GM19239 (cell line): ENCODE measurements at places on chromosomes 11 and 22.

DNA sequence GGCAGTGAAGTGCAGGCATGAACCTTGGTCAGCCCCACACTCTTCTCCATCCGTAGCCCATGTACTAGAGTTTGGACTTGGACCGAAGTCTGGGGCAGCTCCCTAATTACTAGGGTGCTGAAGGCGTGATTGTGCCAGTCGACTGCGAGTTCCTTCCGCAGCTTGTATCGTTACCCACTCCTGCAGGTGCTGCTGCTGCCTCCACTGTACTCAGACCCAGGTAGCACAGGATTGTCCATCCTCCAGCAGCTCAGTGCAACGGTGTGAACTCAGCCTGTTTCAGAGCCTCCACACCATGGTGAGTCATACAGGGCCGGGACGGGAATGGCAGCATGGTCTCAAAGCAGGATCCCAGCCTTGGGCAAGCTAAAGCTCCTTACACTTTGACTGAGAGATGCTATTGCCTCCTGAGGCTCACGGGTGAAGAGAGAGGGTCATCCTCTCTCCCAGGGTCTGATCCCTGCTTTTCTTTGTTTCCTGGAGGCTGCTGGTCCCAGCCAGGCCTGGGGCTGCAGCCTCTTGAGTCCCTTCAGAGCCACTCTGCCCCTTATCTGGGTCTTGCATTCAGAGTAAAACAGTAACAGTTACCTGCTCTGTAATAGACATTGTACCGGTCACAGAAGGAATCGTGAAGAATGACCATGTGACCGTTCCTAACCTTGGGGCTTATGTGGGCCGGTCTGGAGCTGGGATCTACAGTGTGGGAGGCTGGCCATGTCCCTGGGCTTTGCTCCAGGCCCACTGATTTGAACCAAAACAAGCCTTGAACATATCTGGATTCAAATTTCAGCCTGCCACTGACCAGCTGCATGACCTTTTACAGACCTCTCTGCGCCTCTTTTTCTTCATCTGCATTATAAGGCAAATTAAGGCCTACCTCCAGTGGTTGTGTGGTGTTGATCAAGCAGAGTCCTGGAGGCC is 1.7 kb downstream of the TKFC start:
- no peak for DNase-seq

- DNase-seq, result no peak
Observed at GRCh38 chr11:111231836-111232235, 13.7 kb upstream of the POU2AF2 start.

- DNase-seq, result no peak
Observed at GRCh38 chr11:96215826-96216225, 127.2 kb downstream of the MAML2 start.

- no peak for DNase-seq
Observed at GRCh38 chr11:22347857-22348487, 9.8 kb downstream of the SLC17A6 start.

DNA sequence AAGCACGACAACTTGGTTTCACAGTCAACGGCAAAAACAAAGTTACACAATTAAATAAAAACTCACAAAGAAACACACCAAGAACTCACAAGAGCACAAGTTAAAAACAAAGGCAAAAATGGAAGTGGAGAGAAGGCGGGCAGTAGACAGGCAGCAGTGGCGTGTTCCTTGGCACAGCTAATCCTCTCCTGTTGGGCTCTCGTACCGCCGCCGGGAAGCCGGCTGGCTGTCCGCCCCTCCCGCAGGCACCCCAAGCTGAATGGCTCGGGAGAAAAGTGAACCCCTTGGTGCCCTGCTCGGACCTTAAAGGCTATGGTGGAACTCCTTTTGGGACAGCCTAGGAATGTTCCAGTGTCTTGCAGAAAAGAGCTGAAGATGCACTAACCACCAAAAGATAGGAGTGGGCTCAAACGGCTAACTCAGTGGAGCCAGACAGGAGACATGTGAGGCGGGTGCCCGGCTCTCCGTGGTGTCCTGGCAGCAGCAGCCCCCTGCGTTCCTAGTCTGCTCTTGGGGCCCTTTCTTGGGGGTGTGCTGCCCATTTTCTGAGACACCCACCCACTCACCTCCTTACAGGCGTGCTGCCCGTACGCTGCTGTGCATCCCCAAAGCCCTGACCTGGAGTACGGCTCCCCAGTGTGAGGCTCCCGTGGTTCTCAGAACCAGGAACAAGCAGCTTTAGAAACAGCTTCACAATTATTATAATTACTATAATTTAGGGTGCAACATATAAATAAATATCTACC is 86.1 kb upstream of the BID start:
- no peak for DNase-seq

GRCh38 chr11:75337195-75337654 is 14.2 kb downstream of the ARRB1 start:
- DNase-seq, result no peak

DNA sequence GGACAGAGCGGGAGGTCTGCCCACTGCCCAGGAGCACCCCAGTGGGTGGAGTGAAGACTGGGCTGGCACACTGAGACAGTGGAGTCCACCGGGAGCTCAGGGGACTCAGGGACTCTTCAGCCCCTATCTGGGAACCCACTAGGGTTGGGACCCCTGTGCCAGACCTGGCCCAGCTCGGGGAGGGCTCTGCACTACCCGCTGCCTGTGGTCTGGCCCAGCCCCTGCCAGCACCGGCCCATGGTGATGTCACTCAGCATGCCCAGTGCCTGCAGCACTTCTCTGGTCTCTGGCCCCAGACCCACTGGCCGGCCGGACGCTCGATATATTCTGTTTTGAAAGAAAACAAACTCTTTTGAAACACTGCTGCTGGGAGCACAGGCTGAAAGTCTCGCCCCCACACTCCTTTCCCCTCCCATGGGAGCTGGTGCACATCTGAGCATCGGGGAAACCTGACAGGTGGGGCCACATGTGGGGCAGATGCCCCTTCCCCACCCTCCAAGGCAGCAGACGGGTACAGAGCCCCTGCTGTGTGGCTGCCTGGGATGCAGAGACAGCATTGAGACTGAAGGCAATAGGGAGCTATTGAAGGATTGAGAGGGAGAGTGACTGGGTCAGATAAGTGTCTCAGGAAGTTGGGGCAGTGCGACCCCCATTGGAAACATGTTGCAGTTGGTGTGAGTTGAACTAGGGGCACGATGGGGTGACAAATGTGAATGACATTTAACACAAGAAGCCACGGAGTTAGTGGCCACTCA is 62.9 kb downstream of the MYEOV start:
- DNase-seq, result no peak

GRCh38 chr11:34234086-34234740 is 123.6 kb downstream of the ABTB2 start:
- no peak for DNase-seq

DNA sequence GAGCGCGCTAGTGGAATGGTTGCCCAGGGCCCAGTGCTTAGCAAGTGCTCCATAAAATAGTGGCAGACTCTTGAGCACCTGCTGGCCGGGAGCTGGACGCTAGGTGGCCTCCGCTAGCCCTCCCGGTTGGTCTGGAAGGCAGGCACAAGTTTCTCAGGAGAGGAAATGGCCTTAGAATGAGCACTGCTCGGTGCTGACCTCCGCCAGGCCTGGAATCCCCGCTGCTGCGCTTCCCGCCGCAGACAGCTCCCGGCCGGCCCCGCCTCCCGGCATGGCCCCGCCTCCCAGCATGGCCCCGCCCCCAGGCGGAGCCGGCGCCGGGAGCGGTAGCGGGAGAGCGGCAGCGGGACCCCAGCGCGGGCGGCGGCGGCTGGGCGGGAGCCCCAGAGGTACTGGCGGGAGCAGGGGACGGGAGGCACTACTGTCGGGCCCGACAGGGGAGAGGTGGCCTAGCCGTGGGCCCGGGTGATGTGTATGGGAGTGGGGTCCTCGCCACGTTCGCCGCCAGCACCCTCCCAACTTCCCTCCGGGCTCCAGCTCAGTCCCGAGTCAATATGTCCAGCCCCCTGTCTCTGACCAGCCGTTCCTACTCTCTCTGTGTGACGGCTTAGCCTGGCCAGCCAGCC is at the start of gene SIPA1:
TSS of gene SIPA1 (plus strand) at position 308 of the 626 bp plus-strand sequence. CDS start 2,821 bp downstream, outside the sequence.
- DNase-seq, result peak; percentile 87

GRCh38 chr11:69388661-69389060 is 92.8 kb upstream of the LINC01488 start:
- DNase-seq, result no peak

GRCh38 chr11:122186439-122187080 is 70.5 kb upstream of the BLID start:
- DNase-seq, result no peak

GRCh38 chr11:66717925-66718319 is 11.1 kb downstream of the SPTBN2 start:
- DNase-seq, result no peak

DNA sequence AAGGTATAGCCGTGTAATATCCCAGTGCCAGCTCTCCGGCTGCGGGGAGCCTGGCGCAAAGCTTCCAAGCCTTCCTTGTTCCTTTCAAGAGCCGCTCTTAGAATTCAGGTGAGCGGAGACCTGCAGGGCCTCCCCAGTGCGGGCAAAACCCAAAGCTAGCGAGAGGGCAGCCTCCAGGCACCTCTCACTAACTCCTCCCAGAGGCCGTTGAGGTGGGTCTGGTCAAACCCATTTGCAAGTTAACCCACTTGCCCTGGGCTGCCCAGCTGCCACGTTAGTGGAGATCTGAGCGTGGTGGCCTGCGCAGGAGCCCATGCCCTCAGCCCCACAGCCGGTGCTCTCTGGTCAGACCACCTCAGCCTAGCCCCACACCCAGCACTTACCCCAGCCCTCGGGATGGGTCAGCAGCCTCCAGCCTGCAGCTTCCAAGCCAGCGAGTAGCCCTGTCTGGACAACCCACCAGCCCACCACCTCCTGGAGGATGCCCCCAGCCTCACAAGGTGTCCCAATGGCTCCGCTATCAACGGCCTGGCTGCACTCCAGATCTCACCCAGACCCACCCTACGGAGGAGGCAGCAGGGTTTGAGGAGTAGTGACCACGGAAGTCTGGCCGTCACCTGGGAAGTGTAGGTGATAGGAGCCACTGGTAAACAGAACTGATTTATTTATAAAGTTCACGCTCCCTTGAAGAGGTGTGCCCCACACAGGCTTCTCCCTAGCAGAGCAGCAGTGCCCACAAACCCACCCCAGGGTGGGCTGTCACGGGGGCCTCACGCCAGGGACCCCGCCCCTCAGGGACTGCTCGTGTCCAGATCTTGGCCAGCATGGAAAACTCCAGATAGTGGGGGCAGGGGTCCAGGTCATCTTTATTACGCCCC is 2.3 kb downstream of the ASCL2 start:
- no peak for DNase-seq

DNA sequence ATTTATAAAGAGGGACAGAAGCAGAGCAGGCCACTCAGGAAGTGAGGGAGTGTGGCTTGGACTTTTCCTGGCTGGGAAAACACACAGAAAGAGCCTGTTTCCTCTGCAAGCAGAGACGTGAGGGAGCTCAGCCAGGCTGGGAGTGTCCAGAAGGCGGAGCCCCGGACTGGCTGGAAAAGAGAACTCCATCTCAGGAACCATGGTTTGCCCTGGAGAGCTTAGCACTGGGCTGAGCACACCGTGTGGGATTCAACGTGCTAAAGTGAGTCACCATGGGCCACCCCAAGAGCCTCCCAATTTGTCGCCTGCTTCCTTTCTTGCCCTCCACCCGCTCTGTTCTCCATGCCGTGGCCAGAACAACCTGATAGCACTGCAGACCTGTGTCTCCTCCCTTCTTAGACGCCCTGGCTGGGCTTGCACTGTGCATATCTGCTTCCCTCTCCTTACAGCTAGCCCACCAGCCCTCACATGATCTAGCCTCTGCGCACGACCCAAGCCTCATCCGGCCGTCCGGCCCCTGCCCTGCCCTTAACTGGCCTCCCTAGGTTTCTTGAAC is 51.8 kb downstream of the GALNT18 start:
- DNase-seq, result no peak

- DNase-seq, result no peak
Observed at GRCh38 chr11:3132831-3133260, 32.3 kb downstream of the OSBPL5 start.

- DNase-seq, result no peak
Observed at GRCh38 chr11:87039371-87039770, 1.6 kb downstream of the TMEM135 start.

DNA sequence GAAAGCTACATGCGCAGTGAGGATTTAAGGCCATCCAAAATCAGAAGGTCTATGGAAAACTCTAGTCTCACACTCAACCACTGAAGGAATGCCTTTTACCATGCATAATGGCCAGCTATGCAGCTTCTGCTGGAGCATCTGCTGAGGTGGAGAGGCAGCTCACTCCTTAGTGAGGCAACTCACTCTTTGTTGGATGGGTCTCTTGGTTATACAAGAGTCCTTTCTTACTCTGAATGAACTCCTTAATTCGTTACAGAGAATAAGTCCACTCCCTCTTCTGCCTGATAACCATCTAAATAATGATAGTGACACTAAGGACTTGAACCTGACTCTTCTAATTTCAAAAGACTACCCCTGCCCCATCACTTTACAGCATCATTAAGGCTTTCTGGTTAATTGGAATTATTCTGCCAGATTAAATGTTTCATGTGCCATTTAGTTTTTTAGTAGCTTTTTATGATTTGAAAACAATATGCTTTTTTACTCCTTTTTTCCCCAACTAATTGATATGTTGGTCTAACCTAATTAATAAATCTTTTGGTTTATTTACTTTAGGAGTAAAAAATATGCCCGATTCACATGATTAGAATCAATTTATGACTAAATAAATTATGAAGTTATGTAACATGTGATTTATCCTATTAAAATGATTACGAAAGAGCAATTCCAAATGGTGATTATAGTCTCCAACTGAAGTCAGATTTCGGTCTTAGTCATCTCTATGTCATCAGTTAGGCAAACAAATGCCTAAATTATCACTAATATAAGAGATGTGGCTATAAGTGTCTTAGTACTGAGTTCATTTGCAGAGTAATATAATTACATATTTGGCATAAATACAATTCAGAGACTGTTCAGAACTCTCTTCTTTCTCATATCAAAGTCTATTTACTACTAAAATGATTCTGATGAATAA is 286.7 kb upstream of the CCDC90B start:
- DNase-seq, result no peak

DNA sequence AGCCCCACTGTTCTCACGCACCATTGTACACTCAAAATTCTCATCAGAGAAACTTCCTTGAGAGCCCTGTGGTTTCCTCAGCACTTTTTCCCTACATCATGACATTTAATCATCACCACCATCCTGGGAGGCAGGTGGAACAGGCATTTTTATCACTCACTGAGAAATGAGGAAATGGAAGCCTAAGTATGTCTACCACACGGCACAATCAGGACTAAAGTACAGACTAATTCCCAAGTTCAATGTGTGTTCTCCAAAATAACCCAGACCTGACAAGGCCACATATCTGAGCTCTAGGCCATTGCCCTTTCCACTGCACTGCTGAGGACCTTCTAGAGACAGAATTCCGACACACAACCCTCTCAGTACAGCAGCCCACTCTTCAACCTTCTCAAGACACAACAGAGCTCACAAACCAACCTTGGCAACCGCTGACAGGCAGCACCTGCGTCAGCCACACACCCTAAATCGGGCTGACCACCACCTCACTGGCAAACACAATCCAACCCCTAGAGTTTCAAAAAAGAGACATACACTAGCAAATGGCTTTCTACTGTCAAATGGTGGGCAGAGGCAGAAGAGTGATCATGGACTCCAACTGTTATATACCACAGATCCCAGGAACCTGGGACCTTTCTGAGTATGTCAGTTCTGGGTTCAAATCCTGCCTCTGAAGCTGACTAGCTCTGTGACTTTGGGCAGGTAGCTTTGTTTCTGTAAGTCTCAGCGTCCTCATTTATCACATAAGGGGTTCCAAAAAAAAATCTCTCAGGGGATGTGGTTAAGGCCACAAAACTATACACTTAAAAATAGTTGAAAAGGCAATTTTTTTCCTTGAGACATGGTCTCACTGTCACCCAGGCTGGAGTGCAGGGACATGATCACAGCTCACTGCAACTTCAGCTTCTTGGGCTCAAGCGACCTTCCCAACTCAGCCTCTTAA is 16.3 kb downstream of the SMCO4 start:
- no peak for DNase-seq
